ENCODE measurements at places on chromosomes 3 and 15. TPM values are rescaled to one million over a fixed set of nuclear protein-coding genes. Genes with fewer than 3 reads are reported as not detected.

Gene PLA2G4E
- total RNA-seq: not detected

Gene REC114
- not detected for total RNA-seq

Gene ZNF80
- 0.04 TPM for total RNA-seq

Gene FANCD2OS
- not detected for total RNA-seq

Gene SNTN
- not detected for total RNA-seq

Gene DLEC1
- total RNA-seq: not detected

Gene TMEM41A
- total RNA-seq: 19.6 TPM

Gene P2RY14
- total RNA-seq: not detected

Gene SLC9C1
- not detected for total RNA-seq

Gene ASTE1
- 5.9 TPM for total RNA-seq

Gene NBEAL2
- total RNA-seq: 84.0 TPM

Gene CYP8B1
- not detected for total RNA-seq

Gene SAMMSON
- not detected for total RNA-seq

Gene HRH1
- 6.1 TPM for total RNA-seq

Gene DHFR2
- total RNA-seq: 3.2 TPM
